ENCODE measurements at places on chromosomes 11 and 22.

GRCh38 chr22:17164392-17165024 is 5.4 kb upstream of the HDHD5 start:
- DNase-seq: peak; percentile 38

DNA sequence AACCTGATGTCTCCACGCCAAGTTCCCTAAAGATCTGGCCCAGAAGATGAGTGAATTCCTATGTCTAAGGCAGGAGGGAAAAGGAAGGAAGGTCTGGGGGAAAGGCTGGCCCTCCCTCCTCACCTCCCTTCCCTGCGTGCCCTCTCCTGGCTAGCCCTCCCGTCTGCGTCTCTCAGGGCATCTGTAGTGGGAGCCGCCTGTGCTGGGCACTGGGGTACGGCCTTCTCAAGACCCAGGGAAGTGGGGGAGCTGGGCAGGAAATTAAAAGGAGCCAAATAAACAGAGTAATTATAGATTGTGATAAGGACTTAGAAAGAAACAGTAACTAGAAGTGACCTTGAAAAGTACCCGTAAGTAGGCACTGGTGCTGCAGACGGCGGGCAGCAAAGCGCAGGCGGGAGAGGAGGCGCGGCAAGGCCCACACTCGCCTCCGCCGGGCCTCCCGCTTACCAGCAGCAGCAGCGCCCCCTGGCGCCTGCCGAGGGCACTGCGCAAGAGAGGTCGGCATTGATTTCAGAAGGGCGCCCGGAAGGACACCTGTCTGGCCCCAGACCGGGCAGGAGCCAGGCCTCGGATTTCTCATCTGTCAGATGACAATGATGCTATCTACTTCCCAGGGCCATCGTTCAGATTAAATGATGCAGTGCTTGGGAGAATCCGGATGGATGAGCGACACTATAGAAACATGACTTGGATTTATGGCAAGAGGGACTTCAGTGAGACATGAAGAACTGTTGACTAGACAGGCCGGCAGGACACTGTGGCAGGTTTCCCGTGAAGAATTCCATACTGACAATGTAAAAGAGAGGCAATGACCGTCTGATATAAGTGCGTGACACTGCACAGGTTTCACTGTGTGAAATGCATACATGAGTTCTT is 7.3 kb downstream of the KCNJ1 start:
- DNase-seq: peak; percentile 65

GRCh38 chr22:24427500-24428164 is at the start of gene ADORA2A:
TSS of gene ADORA2A (plus strand) at chr22:24427599. CDS start at chr22:24433405, 5,806 bp downstream.
- DNase-seq: no peak

DNA sequence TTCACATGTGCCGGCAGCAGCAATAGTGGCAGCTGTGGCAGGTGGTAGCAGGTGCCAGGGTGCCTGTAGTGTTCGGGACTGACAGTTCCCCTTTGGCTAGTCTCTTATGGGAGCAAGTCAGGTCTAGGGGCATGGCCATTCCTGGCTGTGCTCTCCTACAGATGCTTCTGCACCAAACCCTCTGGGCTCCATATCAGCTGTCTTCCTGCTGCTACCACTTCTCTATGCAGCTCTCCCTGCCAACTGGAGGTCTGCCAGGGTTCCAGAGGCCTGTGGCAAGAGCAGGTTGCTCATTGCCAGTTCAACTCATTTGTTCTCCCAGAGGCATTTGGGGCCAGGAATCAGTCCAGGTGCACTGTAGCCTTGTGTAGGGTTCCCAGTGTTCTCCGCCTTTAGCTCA is 473.7 kb downstream of the JRKL start:
- DNase-seq: no peak

- no peak for DNase-seq
Measured at GRCh38 chr11:62702246-62702645, 5.0 kb downstream of the BSCL2 start.

GRCh38 chr11:70133771-70134335 is 55.7 kb downstream of the ANO1 start:
- DNase-seq: peak; percentile 20

- no peak for DNase-seq
Measured at GRCh38 chr11:118379497-118379896, 20.1 kb downstream of the UBE4A start.

DNA sequence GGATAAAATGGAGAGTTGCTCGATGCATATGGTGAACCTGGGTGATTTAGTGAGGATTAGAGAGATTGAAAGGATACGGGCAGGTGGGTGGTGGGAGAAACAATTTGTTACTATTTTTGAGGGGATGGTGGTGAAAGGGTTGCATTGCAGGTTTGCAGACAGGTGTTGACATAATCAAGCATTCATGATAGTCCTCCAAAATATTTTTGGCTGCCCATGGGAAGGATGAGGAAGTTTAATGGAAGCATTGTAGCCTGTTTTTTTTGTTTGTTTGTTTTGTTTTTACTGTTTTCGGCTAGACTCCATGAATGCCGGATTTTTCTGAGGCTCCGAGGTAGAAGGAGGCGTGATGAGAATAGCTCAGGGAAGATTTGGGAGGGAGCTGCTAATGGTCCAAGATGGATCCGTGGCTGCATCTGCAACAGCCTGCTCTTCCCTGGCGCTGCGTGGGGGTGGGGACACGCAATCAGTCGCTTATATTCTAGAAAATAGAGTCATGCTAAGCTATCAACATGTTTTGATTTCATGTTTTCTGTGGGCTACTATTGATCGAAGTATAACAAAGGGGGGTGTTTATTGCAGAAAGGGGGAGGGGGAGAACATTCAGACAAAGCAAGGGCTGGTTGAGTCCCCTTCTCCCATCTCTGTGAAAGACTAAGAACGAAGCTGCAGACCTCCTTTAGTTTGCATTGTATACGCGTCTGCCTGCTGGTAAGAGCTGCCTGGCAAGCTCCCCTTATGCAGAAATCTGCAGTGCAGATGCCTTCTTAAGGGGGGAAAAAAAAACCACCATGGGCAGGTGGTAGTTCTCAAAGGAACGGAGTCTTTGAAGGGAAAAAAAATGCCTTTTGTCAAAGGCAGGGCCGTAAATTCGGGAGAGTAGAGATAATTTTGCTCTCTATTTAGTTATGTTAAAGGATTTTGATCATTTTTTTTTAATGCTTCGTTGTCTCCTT is 1.0 kb downstream of the RTN3 start:
- peak; percentile 42 for DNase-seq

DNA sequence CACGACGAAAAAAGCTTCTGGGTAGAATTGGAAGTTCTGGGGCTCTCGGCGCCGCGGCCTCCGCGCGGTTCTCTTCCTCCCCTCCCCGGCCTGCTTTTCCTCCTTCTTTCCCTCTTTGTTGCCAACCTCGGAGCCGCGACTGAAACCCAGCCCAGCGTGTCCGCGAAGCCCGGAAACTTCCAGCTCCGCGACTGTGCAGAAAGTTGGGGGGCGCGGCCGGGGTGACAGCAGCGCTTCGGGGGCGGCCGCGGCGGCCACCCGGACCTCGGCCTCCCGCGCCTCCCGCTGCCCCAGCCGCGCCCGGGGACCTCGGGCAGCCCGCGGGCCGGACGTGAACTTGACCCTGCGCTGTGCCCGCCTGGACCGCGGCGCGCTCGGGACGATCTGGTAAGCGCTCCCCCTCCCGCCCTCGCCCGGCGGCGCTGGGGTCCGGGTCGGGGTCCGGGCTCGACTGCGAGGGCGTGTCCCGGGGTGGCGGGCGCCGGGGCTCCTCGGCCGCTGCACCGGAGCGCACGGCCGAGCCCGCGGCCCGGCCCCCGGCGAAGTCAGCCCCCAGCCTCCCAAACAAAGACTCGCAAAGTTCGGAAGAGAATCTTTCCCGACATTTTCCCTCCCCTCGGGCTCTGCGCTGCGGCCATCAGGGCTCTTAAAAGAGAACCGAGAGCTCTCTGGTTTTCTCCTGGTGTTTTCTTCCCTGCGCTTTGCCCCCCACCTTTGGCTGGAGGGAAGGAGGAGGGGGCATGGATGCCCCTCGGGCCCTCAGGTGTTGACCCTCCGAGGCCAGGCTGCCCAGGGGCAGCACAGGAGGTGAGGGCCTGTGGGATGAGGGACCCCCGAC is 67.9 kb upstream of the WNT7B start:
- DNase-seq: no peak

DNA sequence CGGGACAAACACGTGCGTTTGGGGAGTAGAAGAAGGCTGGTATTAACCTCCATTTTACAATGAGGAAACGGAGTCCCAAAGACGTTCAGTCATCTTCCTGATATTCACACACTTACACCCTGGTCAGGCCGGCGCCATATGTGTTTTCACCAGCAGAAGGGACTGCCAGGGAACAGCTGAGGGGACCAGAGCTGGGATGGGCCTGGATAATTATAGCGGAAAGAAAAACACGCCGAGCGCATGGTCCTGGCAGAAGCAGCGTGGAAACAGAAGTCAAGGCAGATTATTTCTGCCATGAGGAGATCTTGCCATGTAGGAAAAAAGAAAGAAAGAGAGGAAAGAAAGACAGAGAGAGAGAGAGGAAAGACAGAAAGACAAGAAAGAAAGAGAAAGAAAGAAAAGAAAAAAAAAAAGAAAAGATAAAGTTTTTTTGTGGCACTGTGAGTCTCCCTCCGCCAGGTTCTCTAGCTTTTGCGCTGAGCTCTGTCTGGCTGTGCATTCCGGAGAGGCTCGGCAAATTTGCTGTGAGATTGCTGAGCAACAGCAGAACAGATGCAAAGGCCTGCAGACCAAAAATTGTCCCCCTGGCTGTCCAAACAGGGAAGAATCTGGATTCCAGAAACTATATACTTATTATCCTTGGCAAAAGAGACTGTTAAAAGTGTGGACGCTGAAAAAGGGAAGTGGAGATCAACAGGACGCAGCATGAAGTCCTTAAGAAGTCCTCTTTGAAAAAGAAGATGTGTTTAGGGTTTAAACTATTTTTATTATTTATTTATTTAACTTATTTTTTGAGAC is 1.3 kb upstream of the UCP2 start:
- DNase-seq: peak; percentile 53

- no peak for DNase-seq
Measured at GRCh38 chr11:130144861-130145281, 14.7 kb upstream of the ST14 start.

DNA sequence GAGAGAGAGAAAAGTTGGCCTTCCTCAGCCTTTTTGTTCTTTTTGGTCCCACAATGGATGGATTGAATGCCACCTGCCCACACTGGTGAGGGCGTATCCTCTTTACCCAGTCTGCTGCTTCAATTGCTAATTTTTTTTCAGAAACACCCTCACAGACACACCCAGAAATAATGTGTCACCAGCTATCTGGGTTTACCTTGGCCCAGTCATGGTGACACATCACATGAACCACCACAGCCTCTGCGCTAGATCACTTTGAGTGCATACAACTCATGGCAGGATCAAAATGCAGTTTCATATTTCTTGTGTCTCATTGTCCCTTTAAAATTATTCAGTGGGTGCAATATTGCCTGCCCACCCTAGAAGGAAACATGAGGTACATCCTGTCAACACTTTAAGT is 63.3 kb downstream of the ADAMTS15 start:
- no peak for DNase-seq

GRCh38 chr22:48811885-48812284 is 1015.8 kb downstream of the BRD1 start:
- DNase-seq: no peak

DNA sequence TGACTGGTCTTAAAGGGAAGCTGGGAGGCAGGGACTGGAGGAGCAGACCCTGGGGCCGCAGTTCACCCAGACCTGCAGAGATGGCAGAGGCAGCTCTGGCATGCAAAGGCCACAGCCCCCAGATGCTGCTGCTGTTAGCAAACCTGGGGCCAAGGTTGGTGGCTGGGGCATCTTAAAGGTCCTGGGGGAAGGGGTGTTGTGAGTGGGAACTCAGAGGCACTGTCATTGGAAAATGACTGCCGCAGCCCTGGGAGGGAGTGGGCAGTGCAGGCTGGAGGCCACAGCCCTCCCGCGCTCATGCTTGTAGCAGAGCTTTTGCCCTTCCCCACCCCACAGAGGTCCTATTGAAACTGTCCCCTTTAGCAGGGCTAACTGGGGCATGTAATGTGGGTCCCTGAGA is 111.8 kb downstream of the CTTN start:
- DNase-seq: no peak

GRCh38 chr11:78061088-78061920 is 2.4 kb upstream of the THRSP start:
- DNase-seq: no peak

GRCh38 chr11:2684581-2684980 is 15.2 kb downstream of the KCNQ1OT1 start:
- no peak for DNase-seq

- DNase-seq: no peak
Measured at GRCh38 chr11:104995001-104995408, 26.6 kb upstream of the CASP4 start.

DNA sequence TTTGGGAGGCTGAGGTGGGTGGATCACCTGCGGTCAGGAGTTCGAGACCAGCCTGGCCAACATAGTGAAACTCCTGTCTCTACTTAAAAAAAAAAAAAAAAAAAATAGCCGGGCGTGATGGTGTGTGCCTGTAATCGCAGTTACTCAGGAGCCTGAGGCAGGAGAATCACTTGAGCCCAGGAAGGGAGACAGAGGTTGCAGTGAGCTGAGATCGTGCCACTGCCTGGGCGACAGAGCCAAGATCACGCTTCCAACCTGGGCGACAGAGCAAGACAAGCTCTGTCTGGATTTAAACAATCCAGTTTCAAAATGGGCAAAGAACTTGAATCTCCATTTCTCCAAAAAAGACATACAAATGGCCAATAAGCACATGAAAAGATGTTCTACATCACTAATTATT is 12.5 kb downstream of the LMO2 start:
- DNase-seq: no peak

GRCh38 chr11:95337175-95337957 is 106.4 kb upstream of the SESN3 start:
- DNase-seq: no peak

GRCh38 chr22:40540265-40540664 is 96.3 kb downstream of the MRTFA start:
- no peak for DNase-seq

GRCh38 chr11:37984991-37985390 is 1387.0 kb upstream of the RAG2 start:
- DNase-seq: no peak

GRCh38 chr11:43360361-43361032 is 1.8 kb downstream of the TTC17 start:
- DNase-seq: peak; percentile 63

DNA sequence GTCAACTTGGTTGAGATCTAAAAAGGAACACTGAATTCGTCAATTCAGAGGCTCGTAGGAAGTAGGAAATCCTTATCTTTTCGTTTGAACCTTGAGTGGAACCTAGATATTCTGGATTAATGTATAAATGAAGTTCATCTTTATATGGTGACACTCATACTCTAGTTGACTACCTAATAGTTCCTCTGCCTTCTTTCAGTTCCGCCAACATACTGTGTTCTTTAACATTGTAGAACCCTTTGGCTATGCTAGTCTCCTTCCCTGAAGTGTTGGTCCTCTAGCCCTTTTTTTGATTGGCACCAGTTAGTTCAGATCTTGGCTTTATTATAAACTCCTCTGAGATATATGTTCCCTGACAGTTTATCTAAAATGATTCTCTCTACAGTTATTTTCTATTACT is 1.5 kb downstream of the ATM start:
- DNase-seq: no peak
